ENCODE measurements at places on chromosomes 7 and 10. TPM values are rescaled to one million over a fixed set of nuclear protein-coding genes. Genes with fewer than 3 reads are reported as not detected.

GRCh38 chr7:101108961-101109360, 17.9 kb upstream of the SERPINE1 start:
- no peaks in the 10 kb centered on the region for H3K36me3 ChIP-seq
- H3K27ac ChIP-seq = no peak overlapping the region
- no peaks in the 10 kb centered on the region for H3K4me1 ChIP-seq

- H3K36me3 ChIP-seq = no peaks in the 10 kb centered on the region
- no peak overlapping the region for H3K4me3 ChIP-seq
- no peaks in the 10 kb centered on the region for H3K4me1 ChIP-seq
- H3K27me3 ChIP-seq = no peaks in the 10 kb centered on the region
- no peak overlapping the region for H3K27ac ChIP-seq
These were observed 259.8 kb upstream of the SEMA3A start for GRCh38 chr7:84454174-84454959.

The TFR2 gene
- total RNA-seq = not detected

- DNase-seq = no peak
- no peaks in the 10 kb centered on the region for H3K27me3 ChIP-seq
- H3K4me3 ChIP-seq = no peak overlapping the region
- H3K4me1 ChIP-seq = no peaks in the 10 kb centered on the region
These were observed 250.6 kb upstream of the GALNT17 start for GRCh38 chr7:70881167-70881847.

GRCh38 chr10:119235356-119235755, 28.0 kb downstream of the GRK5 start:
- H3K36me3 ChIP-seq = no peaks in the 10 kb centered on the region
- H3K4me1 ChIP-seq = no peaks in the 10 kb centered on the region
- no peaks in the 10 kb centered on the region for H3K27me3 ChIP-seq
- no peak overlapping the region for H3K4me3 ChIP-seq

GRCh38 chr10:9868499-9868898, 1149.2 kb upstream of the CELF2 start:
- H3K36me3 ChIP-seq = no peaks in the 10 kb centered on the region
- H3K4me1 ChIP-seq = no peaks in the 10 kb centered on the region
- H3K4me3 ChIP-seq = no peak overlapping the region
